ENCODE measurements at places on chromosomes 2 and 18.

- no peak overlapping the region for H3K27ac ChIP-seq
- no peaks in the 10 kb centered on the region for H3K36me3 ChIP-seq
Measured at GRCh38 chr2:239647052-239647819, 246.4 kb upstream of the HDAC4 start.

DNA sequence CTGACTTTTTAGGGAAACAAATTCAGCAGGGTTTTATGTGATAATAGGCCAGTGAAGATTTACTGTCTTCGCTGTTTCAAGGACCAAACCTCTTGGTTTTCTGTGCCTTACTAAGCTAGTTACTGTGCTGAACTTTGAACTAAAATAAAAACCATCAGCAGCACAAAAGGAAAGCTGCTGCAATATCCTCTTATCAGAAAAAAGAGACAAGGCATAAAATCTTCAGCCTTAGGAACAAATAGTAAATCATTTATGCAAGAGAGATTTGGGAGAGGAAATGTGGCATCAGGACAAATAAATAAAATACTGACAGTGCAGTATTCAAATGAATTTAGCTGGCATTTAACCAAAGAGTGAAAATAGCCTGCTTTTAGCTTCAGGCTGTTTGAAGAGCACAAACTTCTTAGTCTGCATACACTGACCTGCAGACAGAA is 64.1 kb upstream of the EHBP1 start:
- H3K4me3 ChIP-seq, result no peak overlapping the region
- H3K4me1 ChIP-seq, result no peaks in the 10 kb centered on the region
- no peaks in the 10 kb centered on the region for H3K36me3 ChIP-seq
- no peak overlapping the region for H3K27ac ChIP-seq
- peaks cover 6% of the 10 kb centered on the region for H3K27me3 ChIP-seq
- no peak for DNase-seq

DNA sequence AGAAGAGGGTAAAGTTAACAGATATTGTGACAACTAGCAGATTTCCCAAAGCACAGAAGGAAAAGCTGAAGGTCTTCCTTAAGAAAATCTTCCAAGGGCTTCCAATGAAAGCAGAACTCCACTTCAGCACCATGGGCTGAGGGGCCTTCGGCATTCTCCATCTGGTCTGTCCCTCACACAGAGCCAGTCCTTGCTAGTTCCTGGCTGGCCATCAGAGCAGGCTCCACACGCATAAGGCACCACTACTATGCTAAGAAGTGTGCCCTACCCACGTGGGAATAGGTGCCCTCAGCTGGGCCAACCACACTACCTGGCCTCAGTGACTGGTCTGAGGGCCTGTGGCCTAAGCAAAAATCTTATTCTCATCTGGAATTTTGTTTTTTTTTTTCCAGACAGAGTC is 73.5 kb downstream of the METTL4 start:
- H3K4me3 ChIP-seq, result no peak overlapping the region
- no peaks in the 10 kb centered on the region for H3K27me3 ChIP-seq
- no peak overlapping the region for H3K27ac ChIP-seq
- H3K36me3 ChIP-seq, result no peaks in the 10 kb centered on the region
- DNase-seq, result no peak
- H3K4me1 ChIP-seq, result no peaks in the 10 kb centered on the region

- no peak for DNase-seq
- no peak overlapping the region for H3K27ac ChIP-seq
- H3K4me1 ChIP-seq, result no peaks in the 10 kb centered on the region
Measured at GRCh38 chr2:110780461-110780860, 48.1 kb downstream of the ACOXL start.

- H3K27ac ChIP-seq, result no peak overlapping the region
- no peaks in the 10 kb centered on the region for H3K4me1 ChIP-seq
- H3K36me3 ChIP-seq, result no peaks in the 10 kb centered on the region
- no peaks in the 10 kb centered on the region for H3K27me3 ChIP-seq
- no peak overlapping the region for H3K4me3 ChIP-seq
Measured at GRCh38 chr18:1916869-1917523, 654.3 kb downstream of the METTL4 start.

DNA sequence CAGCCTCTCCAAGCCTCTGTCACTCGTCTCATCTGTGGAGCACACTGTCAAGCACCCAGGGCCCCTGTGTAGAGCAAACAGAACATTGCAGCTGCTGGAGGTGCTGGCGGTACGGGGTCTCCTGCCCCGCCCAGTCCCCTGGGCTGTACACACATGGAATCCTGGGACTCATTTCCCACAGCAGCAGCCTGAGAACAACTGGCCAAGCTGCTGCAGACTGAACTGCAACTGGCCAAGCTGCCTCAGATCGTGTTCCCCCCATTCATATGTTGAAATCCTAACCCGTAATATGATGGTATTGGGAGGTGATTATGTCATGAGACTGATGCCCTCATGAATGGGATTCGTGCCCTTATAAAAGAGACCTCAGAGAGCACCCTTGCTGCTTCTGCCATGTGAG is 130.5 kb downstream of the NCK2 start:
- H3K27me3 ChIP-seq, result no peaks in the 10 kb centered on the region
- DNase-seq, result no peak
- H3K4me1 ChIP-seq, result peaks cover 99% of the 10 kb centered on the region
- H3K4me3 ChIP-seq, result no peak overlapping the region
- peak overlapping the region; percentile 84 for H3K27ac ChIP-seq

GRCh38 chr2:119019521-119019920 is 77.5 kb downstream of the MARCO start:
- H3K4me1 ChIP-seq, result no peaks in the 10 kb centered on the region
- no peak for DNase-seq
- H3K27ac ChIP-seq, result no peak overlapping the region
- no peaks in the 10 kb centered on the region for H3K36me3 ChIP-seq
- H3K27me3 ChIP-seq, result no peaks in the 10 kb centered on the region

GRCh38 chr2:109662889-109663288 is 48.7 kb downstream of the SOWAHC start:
- no peak overlapping the region for H3K4me3 ChIP-seq
- peaks cover 22% of the 10 kb centered on the region for H3K27me3 ChIP-seq
- H3K27ac ChIP-seq, result no peak overlapping the region
- no peaks in the 10 kb centered on the region for H3K36me3 ChIP-seq
- no peaks in the 10 kb centered on the region for H3K4me1 ChIP-seq
- no peak for DNase-seq

- no peaks in the 10 kb centered on the region for H3K27me3 ChIP-seq
- H3K4me1 ChIP-seq, result peaks cover 16% of the 10 kb centered on the region
- H3K36me3 ChIP-seq, result no peaks in the 10 kb centered on the region
- H3K27ac ChIP-seq, result peak overlapping the region; percentile 84
- no peak for DNase-seq
Measured at GRCh38 chr18:22283116-22283395, 113.7 kb downstream of the GATA6 start.

GRCh38 chr2:180990794-180991193 is 10.4 kb downstream of the UBE2E3 start:
- H3K27ac ChIP-seq, result no peak overlapping the region
- peaks cover 60% of the 10 kb centered on the region for H3K36me3 ChIP-seq
- no peaks in the 10 kb centered on the region for H3K27me3 ChIP-seq
- DNase-seq, result no peak
- peaks cover 32% of the 10 kb centered on the region for H3K4me1 ChIP-seq
- H3K4me3 ChIP-seq, result no peak overlapping the region

DNA sequence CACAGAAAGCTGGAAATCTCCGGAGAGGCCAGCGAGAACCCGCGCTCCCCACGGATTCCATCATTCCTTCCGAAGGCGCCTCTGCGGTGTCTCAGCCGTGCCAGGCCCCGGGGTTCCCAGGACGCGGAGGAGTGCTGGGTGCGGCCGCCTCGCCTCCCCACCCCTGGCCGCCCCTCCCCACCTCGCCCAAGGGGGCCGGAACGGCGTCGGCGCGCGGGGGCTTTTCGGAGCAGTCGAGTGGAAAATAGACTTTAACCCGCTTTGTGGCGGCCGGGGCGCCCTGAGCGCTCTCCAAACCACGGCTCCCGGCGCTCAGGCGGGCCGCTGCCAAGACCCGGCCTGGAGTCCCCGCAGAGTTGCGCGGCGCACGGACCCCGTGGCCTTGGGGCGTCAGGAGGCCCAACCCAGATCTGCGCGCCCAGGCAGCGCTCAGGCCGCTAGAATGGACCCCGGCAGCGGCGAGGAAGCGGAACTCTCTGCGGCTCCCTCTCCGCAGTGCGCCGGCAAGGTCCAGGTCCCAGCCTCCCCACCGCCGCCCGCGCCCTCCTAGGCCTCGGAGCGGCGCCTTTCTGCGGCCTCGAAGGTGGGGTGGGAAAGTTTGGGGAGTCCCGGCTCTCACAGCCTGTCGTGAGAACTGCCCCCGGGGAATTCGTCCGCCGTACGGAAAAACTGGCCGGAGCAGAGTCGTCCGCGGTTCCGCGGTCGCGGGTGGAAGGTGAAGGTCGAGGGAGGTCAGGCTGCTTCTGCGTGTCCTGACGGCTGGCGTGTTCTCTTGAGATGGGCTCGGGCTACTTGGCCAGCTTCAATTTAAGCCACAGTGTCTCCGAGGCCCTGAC is 1.2 kb upstream of the EMX1 start:
- H3K27ac ChIP-seq, result no peak overlapping the region
- H3K4me1 ChIP-seq, result peaks cover 40% of the 10 kb centered on the region
- peaks cover 85% of the 10 kb centered on the region for H3K27me3 ChIP-seq
- peak overlapping the region; percentile 70 for H3K4me3 ChIP-seq
- DNase-seq, result peak; percentile 73
- H3K36me3 ChIP-seq, result no peaks in the 10 kb centered on the region

DNA sequence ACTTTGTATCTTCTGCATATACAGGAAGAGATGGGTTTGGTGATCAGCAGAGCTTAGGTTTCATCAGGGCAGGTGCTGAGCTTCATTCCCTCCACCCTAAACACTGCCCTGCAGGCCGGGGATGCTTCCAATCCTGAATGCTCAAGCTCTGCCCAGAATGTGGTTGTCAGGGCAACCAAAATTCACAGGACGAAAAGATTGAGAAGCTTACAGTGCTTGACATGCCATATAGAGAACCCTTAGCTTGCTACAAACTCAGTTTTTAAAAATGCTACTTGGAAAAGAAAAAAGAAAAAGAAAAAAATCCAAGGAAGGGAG is 65.6 kb downstream of the SH3RF3 start:
- peaks cover 7% of the 10 kb centered on the region for H3K27me3 ChIP-seq
- no peaks in the 10 kb centered on the region for H3K36me3 ChIP-seq
- no peak overlapping the region for H3K27ac ChIP-seq
- H3K4me1 ChIP-seq, result no peaks in the 10 kb centered on the region

DNA sequence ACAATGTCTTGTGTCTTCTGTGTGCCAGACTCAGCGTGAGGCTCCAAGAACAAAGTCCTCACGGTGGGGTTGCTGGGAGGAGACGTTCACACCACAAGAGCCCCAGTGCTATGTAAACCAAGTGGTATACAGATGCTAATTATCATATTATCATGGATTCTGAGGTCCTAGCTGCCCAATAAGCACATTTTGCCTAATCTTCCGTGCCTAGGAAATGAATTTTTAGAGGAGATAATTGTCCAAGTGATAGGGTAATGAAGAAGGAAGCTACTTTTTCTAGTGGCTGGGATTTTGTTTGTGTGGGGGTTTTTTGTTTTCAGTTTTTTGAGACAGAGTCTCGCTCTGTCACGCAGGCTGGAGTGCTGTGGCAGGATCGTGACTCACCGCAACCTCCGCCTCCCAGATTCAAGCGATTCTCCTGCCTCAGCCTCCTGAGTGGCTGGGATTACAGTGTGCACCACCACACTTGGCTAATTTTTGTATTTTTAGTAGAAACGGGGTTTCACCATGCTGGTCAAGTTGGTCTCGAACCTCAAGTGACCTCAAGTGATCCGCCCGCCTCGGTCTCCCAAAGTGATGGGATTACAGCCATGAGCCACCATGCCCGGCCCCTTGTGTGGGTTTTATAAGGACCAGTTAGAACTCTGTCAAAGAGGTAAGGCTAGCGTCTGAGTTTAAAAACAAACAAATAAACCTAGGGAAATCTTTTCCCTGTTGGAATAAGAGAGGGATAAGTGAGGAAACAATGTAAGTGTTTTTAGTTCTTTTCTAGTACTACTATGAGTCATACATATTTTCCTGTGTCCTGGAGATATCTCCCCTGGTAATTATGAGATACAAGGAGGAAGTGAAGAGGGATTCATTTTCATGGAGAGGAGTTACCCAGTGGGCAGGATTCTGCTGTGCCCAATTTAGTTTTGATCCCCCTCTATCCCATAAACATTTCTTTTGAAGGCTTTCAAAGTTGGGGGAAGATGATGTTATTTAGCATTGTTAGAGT is 9.5 kb upstream of the SMAD7 start:
- no peaks in the 10 kb centered on the region for H3K36me3 ChIP-seq
- no peak overlapping the region for H3K4me3 ChIP-seq
- no peak overlapping the region for H3K27ac ChIP-seq
- no peak for DNase-seq

- H3K4me1 ChIP-seq, result peaks cover 49% of the 10 kb centered on the region
- peaks cover 51% of the 10 kb centered on the region for H3K27me3 ChIP-seq
- peak overlapping the region; percentile 88 for H3K4me3 ChIP-seq
- peak overlapping the region; percentile 90 for H3K27ac ChIP-seq
- peak; percentile 70 for DNase-seq
Measured at GRCh38 chr18:76491776-76492668, 3.0 kb downstream of the ZNF516 start.

DNA sequence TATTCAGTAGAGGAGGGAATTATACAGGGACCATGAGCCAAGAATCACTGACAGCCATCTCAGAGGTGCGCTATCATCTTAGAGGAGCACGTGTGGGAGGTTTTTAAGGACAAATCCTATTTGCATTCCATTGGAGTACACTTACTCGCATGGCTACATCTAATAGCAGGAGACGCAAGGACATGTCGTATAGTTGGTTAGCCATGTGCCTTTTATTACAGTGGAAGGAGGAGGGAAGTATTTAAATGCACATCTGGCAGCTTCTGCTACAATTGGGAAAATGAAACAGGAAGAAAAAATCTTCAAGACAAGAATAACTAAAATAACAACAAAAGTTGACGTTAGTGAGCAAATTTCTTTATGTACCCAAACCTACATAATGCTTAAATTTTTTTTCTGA is 86.5 kb upstream of the UGP2 start:
- peaks cover 12% of the 10 kb centered on the region for H3K27me3 ChIP-seq
- no peak overlapping the region for H3K27ac ChIP-seq
- DNase-seq, result no peak
- no peaks in the 10 kb centered on the region for H3K4me1 ChIP-seq
- no peaks in the 10 kb centered on the region for H3K36me3 ChIP-seq

DNA sequence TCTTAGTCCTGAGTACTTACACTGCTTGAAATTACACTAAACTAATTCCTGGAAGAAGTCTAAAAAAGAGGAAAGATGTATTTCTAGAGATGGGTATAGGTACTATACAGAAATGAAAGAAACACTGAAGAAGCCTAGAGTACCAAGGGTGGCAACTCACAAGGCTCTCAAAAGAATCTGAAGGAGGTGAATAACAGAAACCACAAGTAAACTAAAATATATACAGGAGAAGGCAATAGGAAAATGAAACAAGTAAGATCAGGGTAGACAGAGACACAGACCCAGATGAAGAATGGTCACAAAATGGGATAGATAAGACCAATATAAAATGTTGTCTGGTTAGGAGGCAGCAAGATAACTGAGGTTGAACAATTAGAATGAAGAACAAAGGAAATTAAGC is 59.9 kb downstream of the USP37 start:
- no peak for DNase-seq
- H3K27me3 ChIP-seq, result no peaks in the 10 kb centered on the region
- peaks cover 3% of the 10 kb centered on the region for H3K4me1 ChIP-seq
- no peak overlapping the region for H3K4me3 ChIP-seq
- H3K27ac ChIP-seq, result no peak overlapping the region

Measured in activated T-cell treated with anti-CD3 and anti-CD28 coated beads, Interleukin-2, amount 50 U/mL, for 24 hours (primary cell).